ENCODE measurements at places on chromosomes 3 and 15. TPM values are rescaled to one million over a fixed set of nuclear protein-coding genes. Genes with fewer than 3 reads are reported as not detected.

GRCh38 chr3:179166561-179167201 is 18.5 kb downstream of the PIK3CA start:
- H3K36me3 ChIP-seq: peaks cover 9% of the 10 kb centered on the region
- no peak overlapping the region for H3K27ac ChIP-seq
- no peak for DNase-seq
- H3K27me3 ChIP-seq: no peaks in the 10 kb centered on the region

DNA sequence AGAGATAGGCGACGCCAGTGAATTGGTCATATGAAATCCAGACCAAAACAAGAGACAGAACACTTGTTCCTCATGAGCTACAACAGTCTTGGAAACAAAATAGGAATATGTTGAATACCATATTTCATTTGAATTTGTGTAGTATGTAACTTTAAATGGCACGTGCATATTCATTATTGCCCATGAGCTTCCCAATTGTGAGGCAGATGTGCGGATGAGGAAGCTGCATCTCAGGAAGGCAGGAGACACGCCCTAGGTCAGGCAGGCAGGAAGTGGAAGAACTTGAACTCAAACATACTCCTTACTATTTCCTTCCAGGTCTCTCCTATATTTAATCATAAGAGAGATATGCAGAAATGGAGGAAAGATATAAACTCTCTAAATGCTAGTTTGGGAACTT is 106.8 kb upstream of the SLC2A2 start:
- DNase-seq: no peak
- H3K4me1 ChIP-seq: peaks cover 67% of the 10 kb centered on the region
- peak overlapping the region; percentile 58 for H3K27ac ChIP-seq
- H3K36me3 ChIP-seq: peaks cover 35% of the 10 kb centered on the region
- peak overlapping the region; percentile 17 for H3K4me3 ChIP-seq

GRCh38 chr3:101973163-101973505 is 123.8 kb downstream of the NFKBIZ start:
- H3K27me3 ChIP-seq: no peaks in the 10 kb centered on the region
- no peak overlapping the region for H3K27ac ChIP-seq
- H3K36me3 ChIP-seq: peaks cover 10% of the 10 kb centered on the region
- H3K4me3 ChIP-seq: no peak overlapping the region

DNA sequence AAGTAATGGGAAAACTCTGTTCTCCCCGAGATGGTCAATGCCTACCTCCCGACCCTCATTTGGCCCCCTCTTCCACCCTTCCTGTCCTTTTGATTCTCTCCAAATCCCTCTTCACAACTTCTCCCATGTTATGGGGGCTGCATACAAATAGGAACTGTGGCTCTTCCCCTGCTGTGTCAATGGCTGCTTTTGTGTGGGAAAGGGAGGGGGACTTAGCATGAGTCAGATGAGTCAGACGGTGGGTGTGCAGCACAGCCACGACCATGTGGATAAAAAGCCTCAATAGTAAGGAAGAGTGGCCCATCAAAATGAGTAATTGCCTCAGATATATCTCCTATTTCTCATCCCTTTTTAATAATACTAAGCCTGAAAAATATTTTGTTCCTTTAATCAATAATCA is 31.9 kb downstream of the SPATA16 start:
- no peaks in the 10 kb centered on the region for H3K4me1 ChIP-seq
- H3K27me3 ChIP-seq: no peaks in the 10 kb centered on the region
- no peak overlapping the region for H3K27ac ChIP-seq
- no peaks in the 10 kb centered on the region for H3K36me3 ChIP-seq
- H3K4me3 ChIP-seq: no peak overlapping the region
- DNase-seq: no peak

GRCh38 chr15:32030795-32031194 is 480 bp downstream of the CHRNA7 start:
- H3K36me3 ChIP-seq: no peaks in the 10 kb centered on the region
- H3K27ac ChIP-seq: no peak overlapping the region
- no peak overlapping the region for H3K4me3 ChIP-seq
- no peak for DNase-seq

- no peak overlapping the region for H3K27ac ChIP-seq
- peaks cover 19% of the 10 kb centered on the region for H3K4me1 ChIP-seq
- DNase-seq: no peak
These were observed 593 bp downstream of the TMOD2 start for GRCh38 chr15:51751697-51752683.

- no peaks in the 10 kb centered on the region for H3K36me3 ChIP-seq
- H3K27ac ChIP-seq: no peak overlapping the region
- no peak overlapping the region for H3K4me3 ChIP-seq
- H3K27me3 ChIP-seq: peaks cover 3% of the 10 kb centered on the region
These were observed 12.8 kb upstream of the SETMAR start for GRCh38 chr3:4290272-4290893.

DNA sequence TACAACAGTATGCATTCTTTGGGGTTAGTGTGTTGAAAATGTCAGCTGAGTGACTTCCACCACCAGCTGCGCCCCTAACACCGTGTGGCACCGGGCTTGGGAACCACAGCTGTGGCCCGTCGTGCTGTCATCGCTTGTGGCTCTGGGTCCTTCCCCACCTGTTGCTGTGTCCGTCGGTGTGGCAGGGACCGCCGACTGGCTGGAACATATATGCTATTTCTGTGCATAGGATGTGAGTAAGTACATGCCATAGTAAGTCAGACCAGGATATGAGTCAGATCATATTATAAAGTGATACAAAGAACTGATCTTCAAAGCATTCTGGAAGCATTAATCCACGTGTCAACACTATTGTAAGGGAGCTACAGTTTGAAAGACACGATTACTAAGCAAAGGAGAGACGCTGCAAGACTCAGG is 31.9 kb downstream of the EHD4 start:
- peaks cover 2% of the 10 kb centered on the region for H3K27me3 ChIP-seq
- peak; percentile 83 for DNase-seq
- peaks cover 79% of the 10 kb centered on the region for H3K4me1 ChIP-seq
- peak overlapping the region; percentile 58 for H3K4me3 ChIP-seq

- H3K4me1 ChIP-seq: peaks cover 23% of the 10 kb centered on the region
- no peaks in the 10 kb centered on the region for H3K36me3 ChIP-seq
- no peak for DNase-seq
- H3K27ac ChIP-seq: no peak overlapping the region
- H3K4me3 ChIP-seq: no peak overlapping the region
These were observed 34.5 kb upstream of the AP4E1 start for GRCh38 chr15:50873935-50874361.

GRCh38 chr15:36294359-36294758 is 285.1 kb upstream of the CDIN1 start:
- no peaks in the 10 kb centered on the region for H3K27me3 ChIP-seq
- H3K4me3 ChIP-seq: no peak overlapping the region
- H3K27ac ChIP-seq: no peak overlapping the region
- no peaks in the 10 kb centered on the region for H3K36me3 ChIP-seq
- no peak for DNase-seq
- H3K4me1 ChIP-seq: peaks cover 5% of the 10 kb centered on the region

- H3K27ac ChIP-seq: no peak overlapping the region
- no peaks in the 10 kb centered on the region for H3K27me3 ChIP-seq
- no peak overlapping the region for H3K4me3 ChIP-seq
- no peak for DNase-seq
- peaks cover 54% of the 10 kb centered on the region for H3K4me1 ChIP-seq
These were observed 143.1 kb downstream of the ARNT2 start for GRCh38 chr15:80547264-80547663.

GRCh38 chr3:26049951-26050350 is 260.1 kb downstream of the OXSM start:
- H3K27ac ChIP-seq: no peak overlapping the region
- H3K27me3 ChIP-seq: no peaks in the 10 kb centered on the region
- no peak overlapping the region for H3K4me3 ChIP-seq
- no peaks in the 10 kb centered on the region for H3K36me3 ChIP-seq
- DNase-seq: no peak

DNA sequence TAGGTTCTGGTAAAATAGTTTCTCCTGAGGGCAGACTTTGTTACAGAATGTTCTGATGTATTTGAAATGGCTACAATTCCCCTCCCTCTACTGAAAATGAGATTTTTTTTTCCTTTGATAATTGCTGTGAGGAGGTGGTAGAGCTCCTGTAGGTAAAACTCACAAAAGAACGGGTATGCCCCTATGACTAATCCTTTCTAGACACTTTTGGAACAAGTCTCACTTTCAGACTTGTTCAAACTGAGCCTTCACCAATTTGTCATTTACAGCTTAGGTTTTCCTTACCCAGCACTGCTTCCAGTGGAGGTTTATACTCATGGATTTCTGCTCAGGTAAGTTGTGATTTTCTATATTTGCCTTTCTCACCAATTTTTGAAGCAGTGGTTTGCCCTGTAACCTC is 115.6 kb downstream of the NLGN1 start:
- peaks cover 5% of the 10 kb centered on the region for H3K27me3 ChIP-seq
- H3K4me3 ChIP-seq: no peak overlapping the region
- DNase-seq: no peak
- no peak overlapping the region for H3K27ac ChIP-seq
- no peaks in the 10 kb centered on the region for H3K36me3 ChIP-seq

- no peak for DNase-seq
- H3K4me1 ChIP-seq: peaks cover 63% of the 10 kb centered on the region
- no peak overlapping the region for H3K4me3 ChIP-seq
- H3K27ac ChIP-seq: no peak overlapping the region
- H3K36me3 ChIP-seq: no peaks in the 10 kb centered on the region
These were observed 142.0 kb upstream of the UBE2E1 start for GRCh38 chr3:23663661-23664186.

GRCh38 chr3:97952280-97952679 is 20.0 kb downstream of the RIOX2 start:
- peak; percentile 56 for DNase-seq
- H3K27me3 ChIP-seq: no peaks in the 10 kb centered on the region
- peak overlapping the region; percentile 74 for H3K27ac ChIP-seq
- no peak overlapping the region for H3K4me3 ChIP-seq
- H3K4me1 ChIP-seq: peaks cover 18% of the 10 kb centered on the region

DNA sequence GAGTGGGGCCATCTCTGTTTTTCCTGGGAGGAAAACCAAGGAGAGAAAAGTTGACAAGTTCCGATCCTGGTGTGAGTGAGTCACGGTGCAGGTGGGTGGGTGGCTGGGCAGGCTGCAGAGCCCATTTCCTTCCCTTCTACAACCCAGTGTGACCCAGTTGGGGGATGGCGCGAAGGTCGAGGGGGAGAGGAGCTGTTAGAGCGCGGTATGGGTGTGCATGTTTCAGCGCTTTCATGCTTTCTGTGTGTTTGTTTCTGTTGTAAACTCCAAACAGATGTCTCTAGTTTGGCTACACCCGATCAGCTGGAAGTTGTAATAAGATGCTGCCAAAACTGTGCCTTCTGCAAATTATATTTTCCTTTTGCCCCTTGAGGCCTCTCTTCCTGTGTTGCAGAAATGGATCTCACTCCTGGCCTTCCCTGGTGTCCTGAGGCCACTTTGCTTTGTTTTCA is 3.8 kb downstream of the FAM43A start:
- DNase-seq: no peak
- H3K27ac ChIP-seq: peak overlapping the region; percentile 42
- peaks cover 8% of the 10 kb centered on the region for H3K27me3 ChIP-seq
- H3K4me1 ChIP-seq: peaks cover 44% of the 10 kb centered on the region

DNA sequence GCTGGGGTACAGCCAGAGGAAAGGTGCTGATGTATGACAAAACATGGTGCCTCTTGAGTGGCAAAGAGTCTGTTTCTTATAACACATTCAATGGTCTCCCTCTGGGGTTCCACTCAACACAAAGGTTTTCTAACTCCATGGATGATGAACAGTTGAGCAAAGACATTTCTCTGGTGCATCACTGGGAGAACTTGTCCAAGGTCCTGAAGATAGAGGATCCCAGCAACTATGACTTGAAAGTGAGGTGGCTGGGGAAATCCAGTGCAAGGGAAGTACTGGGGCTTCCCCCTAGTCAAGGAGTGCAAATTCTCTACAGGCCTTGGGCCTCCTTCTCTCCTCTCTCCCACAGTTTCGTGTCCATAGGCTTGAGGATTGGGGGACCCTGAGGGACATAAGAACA is 431.1 kb downstream of the WDR72 start:
- H3K27ac ChIP-seq: no peak overlapping the region
- DNase-seq: no peak
- no peaks in the 10 kb centered on the region for H3K27me3 ChIP-seq
- no peaks in the 10 kb centered on the region for H3K36me3 ChIP-seq
- H3K4me1 ChIP-seq: no peaks in the 10 kb centered on the region
- H3K4me3 ChIP-seq: no peak overlapping the region

DNA sequence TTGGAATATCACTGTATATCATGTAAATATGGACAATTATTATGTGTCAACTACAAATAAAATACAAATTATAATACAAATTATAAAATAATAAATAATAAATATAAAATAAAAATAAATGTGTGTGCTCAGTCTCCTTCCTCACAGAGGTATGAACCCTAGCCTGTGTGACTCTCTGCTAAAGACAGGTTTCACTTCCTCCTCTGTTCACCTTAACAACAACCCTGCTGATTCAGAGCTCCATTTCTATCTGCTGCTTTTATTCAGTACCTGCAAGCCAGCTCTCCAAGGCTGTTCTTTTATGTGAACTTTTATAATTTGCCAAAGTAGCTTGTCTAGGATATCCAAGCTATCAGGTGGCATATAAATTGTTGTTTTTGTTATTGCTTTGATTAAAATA is 610.7 kb upstream of the GRM7 start:
- no peaks in the 10 kb centered on the region for H3K27me3 ChIP-seq
- no peak overlapping the region for H3K4me3 ChIP-seq
- no peaks in the 10 kb centered on the region for H3K36me3 ChIP-seq

- H3K4me3 ChIP-seq: peak overlapping the region; percentile 82
- no peak overlapping the region for H3K27ac ChIP-seq
- H3K4me1 ChIP-seq: peaks cover 8% of the 10 kb centered on the region
- H3K27me3 ChIP-seq: no peaks in the 10 kb centered on the region
- no peaks in the 10 kb centered on the region for H3K36me3 ChIP-seq
These were observed 1.4 kb downstream of the MAP6D1 start for GRCh38 chr3:183823963-183824362.

- peaks cover 9% of the 10 kb centered on the region for H3K27me3 ChIP-seq
- H3K27ac ChIP-seq: no peak overlapping the region
- no peak overlapping the region for H3K4me3 ChIP-seq
- no peak for DNase-seq
These were observed 4.2 kb upstream of the NPHP3 start for GRCh38 chr3:132726341-132726823.

- H3K27ac ChIP-seq: 0 out of 2 replicates have a peak overlapping the region, but pooled peaks have one; percentile 79
- peaks cover 28% of the 10 kb centered on the region for H3K4me1 ChIP-seq
These were observed 18.0 kb upstream of the SLTM start for GRCh38 chr15:58951388-58952007.

- no peaks in the 10 kb centered on the region for H3K27me3 ChIP-seq
- H3K27ac ChIP-seq: peak overlapping the region; percentile 99
- DNase-seq: peak; percentile 60
- peaks cover 14% of the 10 kb centered on the region for H3K36me3 ChIP-seq
These were observed 118.6 kb downstream of the PGPEP1L start for GRCh38 chr15:98888820-98889479.

Gene TMEM42
- total RNA-seq: 20.2 TPM

Gene TPRG1
- not detected for total RNA-seq

Gene ACOX2
- total RNA-seq: 9.7 TPM

Gene EFHB
- total RNA-seq: 1.4 TPM

Gene CXCR6
- total RNA-seq: not detected

Gene TRPM1
- not detected for total RNA-seq

Gene PARP3
- total RNA-seq: 16.7 TPM

Gene MINDY2
- total RNA-seq: 35.7 TPM

Gene SH2D7
- not detected for total RNA-seq
